ENCODE measurements at places on chromosomes 3 and 15. TPM values are rescaled to one million over a fixed set of nuclear protein-coding genes. Genes with fewer than 3 reads are reported as not detected.
A peak's percentile ranks its signal among the peaks of the same experiment; 100 is the strongest.

DNA sequence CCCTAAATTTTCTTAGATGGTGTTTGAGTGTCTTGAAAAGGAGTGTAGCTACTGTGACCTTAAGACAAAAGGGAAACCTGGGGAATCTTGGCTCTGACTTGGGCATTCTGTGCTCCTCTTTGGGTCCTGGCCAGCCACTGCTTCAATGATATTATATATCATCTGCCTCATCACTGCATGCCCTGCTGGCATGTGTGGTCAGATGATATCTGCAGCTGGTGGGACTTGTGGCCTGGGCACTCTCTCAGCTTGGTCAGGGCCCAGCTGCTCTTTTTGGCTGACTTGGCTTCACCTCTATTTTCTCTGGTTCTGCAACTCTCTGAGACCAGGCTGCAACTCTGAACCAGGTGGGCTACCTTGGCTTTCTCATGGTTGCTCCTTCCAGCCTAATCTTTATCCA is 446.1 kb upstream of the RARB start:
- DNase-seq, result peak; percentile 75
- H3K27ac ChIP-seq, result peak overlapping the region; percentile 80
- H3K27me3 ChIP-seq, result no peaks in the 10 kb centered on the region
- peaks cover 16% of the 10 kb centered on the region for H3K4me1 ChIP-seq
- no peaks in the 10 kb centered on the region for H3K36me3 ChIP-seq
- H3K4me3 ChIP-seq, result no peak overlapping the region

- H3K27ac ChIP-seq, result no peak overlapping the region
- no peak overlapping the region for H3K4me3 ChIP-seq
- no peaks in the 10 kb centered on the region for H3K36me3 ChIP-seq
- H3K4me1 ChIP-seq, result peaks cover 13% of the 10 kb centered on the region
- no peak for DNase-seq
Observed at GRCh38 chr3:50221051-50221410, 15.0 kb upstream of the GNAI2 start.

- H3K27me3 ChIP-seq, result no peaks in the 10 kb centered on the region
- DNase-seq, result peak; percentile 60
- no peaks in the 10 kb centered on the region for H3K4me1 ChIP-seq
- H3K36me3 ChIP-seq, result no peaks in the 10 kb centered on the region
- no peak overlapping the region for H3K27ac ChIP-seq
- no peak overlapping the region for H3K4me3 ChIP-seq
Observed at GRCh38 chr3:22748453-22749045, 454.6 kb upstream of the UBE2E2 start.

HDC gene
- total RNA-seq, result 0.62 TPM

DNA sequence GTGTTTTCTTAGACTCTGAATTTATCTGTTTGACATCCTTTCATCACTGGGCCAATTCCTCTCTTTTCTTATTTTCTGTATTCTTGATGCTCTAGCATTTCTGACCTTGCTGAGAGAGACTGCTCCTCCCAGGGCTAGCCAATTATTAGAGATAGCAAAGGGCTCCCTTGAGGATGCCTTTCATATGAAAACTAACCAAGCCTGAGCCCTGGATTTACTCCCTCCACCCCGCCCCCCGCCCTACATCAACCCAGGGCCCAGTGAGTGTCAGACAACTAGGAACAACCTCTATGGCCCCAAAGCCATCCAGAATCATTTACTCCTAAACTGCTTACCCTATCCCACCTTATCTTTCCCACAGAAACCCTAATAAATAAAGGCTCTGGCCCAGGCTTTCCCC is 69.7 kb upstream of the LARS2 start:
- no peak overlapping the region for H3K27ac ChIP-seq
- H3K4me3 ChIP-seq, result no peak overlapping the region
- no peaks in the 10 kb centered on the region for H3K36me3 ChIP-seq
- H3K4me1 ChIP-seq, result no peaks in the 10 kb centered on the region
- H3K27me3 ChIP-seq, result peaks cover 4% of the 10 kb centered on the region

SH2D7 gene
- total RNA-seq, result not detected

- peaks cover 6% of the 10 kb centered on the region for H3K27me3 ChIP-seq
- no peak for DNase-seq
- no peak overlapping the region for H3K4me3 ChIP-seq
- H3K27ac ChIP-seq, result no peak overlapping the region
- no peaks in the 10 kb centered on the region for H3K36me3 ChIP-seq
Observed at GRCh38 chr15:70517194-70517590, 246.2 kb downstream of the UACA start.

CTXN2 gene
- not detected for total RNA-seq

Measured in muscle of leg (tissue), 16 donors.